ENCODE measurements at places on chromosomes 2 and 18. TPM values are rescaled to one million over a fixed set of nuclear protein-coding genes. Genes with fewer than 3 reads are reported as not detected.

Gene ONECUT2
- not detected for total RNA-seq

Gene AMMECR1L
- total RNA-seq: 8.4 TPM

Gene TNFRSF11A
- 0.83 TPM for total RNA-seq

Gene FEV
- not detected for total RNA-seq

Gene GALNT5
- total RNA-seq: 0.23 TPM

Gene MYL1
- total RNA-seq: 0.34 TPM

Gene IL36A
- not detected for total RNA-seq

Gene HAAO
- 1.6 TPM for total RNA-seq

GRCh38 chr18:23416298-23416697 lies 36.8 kb upstream of the RIOK3 start:
- peaks cover 10% of the 10 kb centered on the region for H3K4me1 ChIP-seq
- no peaks in the 10 kb centered on the region for H3K27me3 ChIP-seq
- H3K36me3 ChIP-seq: no peaks in the 10 kb centered on the region
- no peak for DNase-seq
- H3K27ac ChIP-seq: peak overlapping the region; percentile 10

DNA sequence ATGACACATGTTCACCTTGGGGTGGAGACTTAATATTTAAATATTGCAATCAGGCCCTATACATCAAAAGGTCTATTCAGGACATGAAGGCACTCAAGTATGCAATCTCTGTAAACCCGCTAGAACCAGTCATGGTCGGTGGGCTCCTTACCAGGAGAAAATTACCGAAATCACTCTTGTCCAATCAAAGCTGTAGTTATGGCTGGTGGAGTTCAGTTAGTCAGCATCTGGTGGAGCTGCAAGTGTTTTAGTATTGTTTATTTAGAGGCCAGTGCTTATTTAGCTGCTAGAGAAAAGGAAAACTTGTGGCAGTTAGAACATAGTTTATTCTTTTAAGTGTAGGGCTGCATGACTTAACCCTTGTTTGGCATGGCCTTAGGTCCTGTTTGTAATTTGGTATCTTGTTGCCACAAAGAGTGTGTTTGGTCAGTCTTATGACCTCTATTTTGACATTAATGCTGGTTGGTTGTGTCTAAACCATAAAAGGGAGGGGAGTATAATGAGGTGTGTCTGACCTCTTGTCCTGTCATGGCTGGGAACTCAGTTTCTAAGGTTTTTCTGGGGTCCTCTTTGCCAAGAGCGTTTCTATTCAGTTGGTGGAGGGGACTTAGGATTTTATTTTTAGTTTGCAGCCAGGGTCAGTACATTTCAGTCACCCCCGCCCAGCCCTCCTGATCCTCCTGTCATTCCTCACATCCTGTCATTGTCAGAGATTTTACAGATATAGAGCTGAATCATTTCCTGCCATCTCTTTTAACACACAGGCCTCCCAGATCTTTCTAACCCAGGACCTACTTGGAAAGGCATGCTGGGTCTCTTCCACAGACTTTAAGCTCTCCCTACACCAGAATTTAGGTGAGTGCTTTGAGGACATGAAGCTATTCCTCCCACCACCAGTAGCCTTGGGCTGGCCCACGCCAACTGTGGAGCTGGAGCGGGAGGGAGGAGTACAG lies 108.1 kb downstream of the XRCC5 start:
- H3K27ac ChIP-seq: peak overlapping the region; percentile 24
- H3K4me3 ChIP-seq: no peak overlapping the region
- no peaks in the 10 kb centered on the region for H3K27me3 ChIP-seq
- no peak for DNase-seq
- no peaks in the 10 kb centered on the region for H3K36me3 ChIP-seq

DNA sequence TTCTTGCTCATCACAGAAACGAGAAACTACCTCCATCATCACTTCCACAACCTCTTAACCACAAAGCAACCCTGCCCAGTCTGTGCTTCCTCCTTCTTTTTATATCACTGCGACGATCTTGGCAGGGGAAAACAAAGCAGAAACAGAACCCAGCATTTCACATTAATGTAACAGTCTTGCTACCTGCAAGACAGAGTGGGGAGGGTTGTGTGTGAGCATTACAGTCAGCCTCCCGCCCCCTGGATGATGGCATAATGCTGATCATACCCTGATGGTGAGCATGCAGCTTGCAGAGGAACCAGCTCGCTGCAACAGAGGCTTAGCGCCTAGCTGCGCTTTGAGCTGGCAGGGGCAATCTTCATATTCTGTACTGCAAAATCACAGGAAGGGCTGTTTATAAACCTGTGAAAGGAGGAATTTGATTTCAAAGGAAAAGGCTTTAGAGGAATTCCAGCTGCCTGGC lies 376.1 kb downstream of the IRS1 start:
- no peak overlapping the region for H3K4me3 ChIP-seq
- no peaks in the 10 kb centered on the region for H3K27me3 ChIP-seq
- H3K36me3 ChIP-seq: no peaks in the 10 kb centered on the region
- H3K4me1 ChIP-seq: peaks cover 6% of the 10 kb centered on the region
- H3K27ac ChIP-seq: no peak overlapping the region

DNA sequence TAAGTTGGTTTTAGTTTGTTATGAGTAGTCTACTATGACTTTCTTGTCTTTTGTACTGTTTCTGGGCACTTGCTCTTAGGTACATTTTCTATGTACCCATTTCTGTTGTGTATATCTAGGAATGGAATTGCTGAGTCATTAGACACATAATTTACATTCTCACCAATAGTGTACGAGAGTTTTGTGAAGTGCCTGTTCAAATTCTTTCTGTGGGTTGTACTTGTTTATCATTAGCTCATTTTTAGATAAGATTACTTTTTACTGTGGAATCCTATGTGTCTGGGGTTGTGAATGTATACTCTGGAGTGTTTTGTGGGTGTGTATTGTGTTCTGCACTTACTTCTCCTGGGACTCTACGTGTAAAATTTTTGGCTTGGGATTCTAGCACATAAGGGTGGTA lies 36.6 kb upstream of the CD28 start:
- DNase-seq: no peak
- no peak overlapping the region for H3K27ac ChIP-seq
- H3K27me3 ChIP-seq: no peaks in the 10 kb centered on the region
- H3K36me3 ChIP-seq: no peaks in the 10 kb centered on the region
- H3K4me1 ChIP-seq: no peaks in the 10 kb centered on the region
- no peak overlapping the region for H3K4me3 ChIP-seq

- DNase-seq: no peak
- no peaks in the 10 kb centered on the region for H3K36me3 ChIP-seq
- no peak overlapping the region for H3K27ac ChIP-seq
- no peaks in the 10 kb centered on the region for H3K27me3 ChIP-seq
- H3K4me1 ChIP-seq: no peaks in the 10 kb centered on the region
Measured at GRCh38 chr2:26555246-26556133, 77.6 kb upstream of the OTOF start.

GRCh38 chr2:181036445-181036844 lies 56.0 kb downstream of the UBE2E3 start:
- H3K27me3 ChIP-seq: no peaks in the 10 kb centered on the region
- H3K27ac ChIP-seq: no peak overlapping the region
- no peak for DNase-seq
- no peak overlapping the region for H3K4me3 ChIP-seq

DNA sequence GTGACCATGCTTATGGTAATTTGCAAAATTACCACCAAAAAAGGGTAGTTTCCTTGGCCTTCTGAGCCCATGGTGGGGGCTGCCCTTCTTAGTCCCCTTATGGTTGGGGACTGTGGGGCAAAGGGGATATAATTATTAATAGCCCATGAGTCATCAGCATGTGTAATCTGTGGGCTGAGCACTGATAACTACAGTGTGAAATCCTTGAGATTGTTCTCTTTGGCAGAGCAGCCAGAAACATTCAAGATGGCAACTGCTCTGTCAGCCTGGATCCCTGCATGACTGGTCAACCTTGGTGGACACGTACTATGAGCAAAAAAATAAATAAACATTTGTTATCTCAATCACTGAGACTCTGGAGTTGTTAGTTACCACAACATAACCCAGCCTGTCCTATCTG lies 61.3 kb downstream of the MGAT4A start:
- no peaks in the 10 kb centered on the region for H3K4me1 ChIP-seq
- DNase-seq: no peak
- H3K27me3 ChIP-seq: no peaks in the 10 kb centered on the region
- no peak overlapping the region for H3K27ac ChIP-seq
- peaks cover 32% of the 10 kb centered on the region for H3K36me3 ChIP-seq
- H3K4me3 ChIP-seq: no peak overlapping the region

DNA sequence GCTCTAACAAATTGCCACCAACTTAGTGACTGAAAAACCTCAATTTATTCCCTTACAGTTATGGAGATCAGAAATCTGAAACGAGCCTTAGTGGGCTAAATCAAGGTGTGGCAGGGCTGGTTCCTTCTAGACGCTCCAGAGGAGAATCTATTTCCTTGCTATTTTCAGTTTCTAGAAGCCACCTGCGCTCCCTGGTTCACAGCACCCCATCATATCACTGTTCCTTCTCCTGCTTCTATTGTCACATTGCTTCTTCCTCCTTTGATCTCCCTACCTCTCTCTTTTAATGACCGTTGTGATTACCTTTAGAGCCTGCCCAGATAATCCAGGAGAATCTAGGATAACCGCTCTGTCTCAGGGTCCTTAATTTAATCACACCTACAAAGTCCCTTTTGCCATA lies 596.6 kb downstream of the PLCL1 start:
- no peak for DNase-seq
- H3K27ac ChIP-seq: no peak overlapping the region
- no peaks in the 10 kb centered on the region for H3K36me3 ChIP-seq
- no peak overlapping the region for H3K4me3 ChIP-seq
- H3K4me1 ChIP-seq: no peaks in the 10 kb centered on the region

GRCh38 chr2:1607971-1608688 lies 136.2 kb downstream of the PXDN start:
- H3K36me3 ChIP-seq: no peaks in the 10 kb centered on the region
- peaks cover 18% of the 10 kb centered on the region for H3K4me1 ChIP-seq

GRCh38 chr2:219380926-219381325 lies 6.8 kb downstream of the DNPEP start:
- H3K27me3 ChIP-seq: no peaks in the 10 kb centered on the region
- H3K4me3 ChIP-seq: no peak overlapping the region
- H3K27ac ChIP-seq: no peak overlapping the region
- H3K36me3 ChIP-seq: peaks cover 4% of the 10 kb centered on the region
- no peak for DNase-seq

DNA sequence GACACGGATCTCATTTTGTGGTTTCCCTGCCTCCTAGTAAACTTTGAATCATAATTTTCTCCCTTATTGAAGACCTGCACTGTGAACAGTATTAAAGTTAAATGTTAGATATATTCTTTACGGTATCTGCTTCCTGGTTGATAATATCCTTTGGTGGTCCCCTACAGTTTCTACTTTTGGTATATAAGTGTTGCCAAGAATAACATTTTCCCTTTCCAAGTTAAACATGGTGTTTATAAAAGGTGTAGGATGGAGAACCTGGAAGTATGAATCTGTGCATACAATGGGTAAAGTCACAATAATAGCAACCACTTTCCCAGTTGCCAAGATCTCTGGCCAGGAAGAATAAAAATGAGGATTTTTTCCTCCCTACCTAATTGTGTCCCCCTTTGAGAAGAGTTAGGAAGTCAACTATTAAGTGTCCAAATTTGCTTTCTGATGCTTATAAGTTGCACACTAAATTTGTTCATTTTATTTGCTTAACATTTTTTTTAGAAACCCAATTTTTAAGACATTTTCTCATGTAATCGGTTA lies 201.0 kb upstream of the STK17B start:
- DNase-seq: no peak
- H3K27ac ChIP-seq: peak overlapping the region; percentile 80
- H3K4me1 ChIP-seq: peaks cover 17% of the 10 kb centered on the region
- H3K4me3 ChIP-seq: no peak overlapping the region

GRCh38 chr2:43579275-43579981 lies 16.4 kb downstream of the THADA start:
- H3K27me3 ChIP-seq: no peaks in the 10 kb centered on the region
- no peak overlapping the region for H3K27ac ChIP-seq
- DNase-seq: no peak
- no peaks in the 10 kb centered on the region for H3K4me1 ChIP-seq
- no peak overlapping the region for H3K4me3 ChIP-seq

DNA sequence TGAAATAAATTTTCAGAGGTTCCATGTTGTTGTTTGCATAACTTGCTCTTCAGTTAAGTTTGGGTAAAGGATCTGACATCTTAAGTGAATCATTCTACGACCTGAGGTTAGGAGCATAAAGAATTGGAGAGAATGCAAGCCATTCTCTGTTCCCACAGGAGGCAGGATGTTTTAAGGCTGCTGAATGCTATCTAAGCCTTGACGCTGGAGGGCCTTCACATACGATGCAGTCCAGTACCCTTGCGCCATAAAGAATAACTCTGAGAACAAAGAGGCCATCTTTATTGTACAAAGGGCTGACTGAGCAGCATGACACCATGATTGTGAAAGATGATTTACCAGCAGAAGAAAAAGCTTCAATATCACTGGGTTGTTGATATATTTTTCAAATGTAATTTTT lies 198.4 kb downstream of the NYAP2 start:
- H3K4me1 ChIP-seq: no peaks in the 10 kb centered on the region
- H3K27me3 ChIP-seq: no peaks in the 10 kb centered on the region
- no peak for DNase-seq
- H3K4me3 ChIP-seq: no peak overlapping the region
- no peaks in the 10 kb centered on the region for H3K36me3 ChIP-seq

DNA sequence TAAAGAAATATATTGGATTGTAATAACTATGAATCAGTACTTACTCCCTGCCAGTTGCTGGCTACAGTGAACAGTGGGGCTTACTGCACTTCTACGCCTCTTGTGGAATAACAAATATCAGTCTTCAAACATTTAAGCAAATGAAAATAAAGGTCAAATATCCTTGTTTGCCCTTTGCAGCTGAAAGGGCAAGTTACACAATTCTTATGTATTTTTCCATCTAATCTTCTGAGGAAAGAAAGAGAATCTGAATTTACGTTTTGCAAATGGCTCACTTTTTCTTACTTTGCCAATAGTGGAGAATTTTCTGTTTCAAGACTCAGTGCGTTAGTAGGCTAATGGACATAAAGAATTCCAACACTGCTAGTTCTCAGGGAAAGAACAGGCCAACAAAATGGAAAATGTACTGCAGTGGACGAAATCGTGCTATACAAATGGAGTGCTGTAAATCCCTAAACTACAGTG lies 157.2 kb upstream of the TMEM200C start:
- no peak overlapping the region for H3K4me3 ChIP-seq
- H3K27ac ChIP-seq: no peak overlapping the region
- no peak for DNase-seq
- H3K4me1 ChIP-seq: peaks cover 5% of the 10 kb centered on the region
- H3K36me3 ChIP-seq: no peaks in the 10 kb centered on the region
- H3K27me3 ChIP-seq: no peaks in the 10 kb centered on the region

DNA sequence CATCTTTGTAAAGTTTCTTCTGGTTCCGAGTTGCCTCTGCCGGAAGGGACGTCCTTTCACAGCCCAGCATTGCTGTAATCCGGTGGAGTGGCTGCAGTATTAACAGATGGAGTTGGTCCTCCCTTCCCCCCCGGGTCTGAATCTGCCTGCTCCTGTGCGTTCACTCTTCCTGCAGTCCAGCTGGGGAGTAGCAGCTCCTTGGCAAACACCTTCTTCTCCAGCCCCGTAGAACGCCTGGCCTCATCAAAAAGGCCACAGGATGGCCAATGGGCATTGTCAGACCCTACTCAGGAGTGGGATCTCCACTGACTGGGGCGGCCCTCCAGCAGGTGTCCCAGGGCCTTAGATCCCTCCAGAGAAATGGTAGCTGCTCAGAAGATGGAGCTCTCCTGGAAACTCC lies 234.0 kb downstream of the FAM210A start:
- no peak for DNase-seq
- H3K27me3 ChIP-seq: no peaks in the 10 kb centered on the region
- H3K27ac ChIP-seq: no peak overlapping the region
- H3K36me3 ChIP-seq: peaks cover 6% of the 10 kb centered on the region

Data from heart right ventricle (tissue), 16 donors.